ENCODE measurements at places on chromosomes 13 and 19. TPM values are rescaled to one million over a fixed set of nuclear protein-coding genes. Genes with fewer than 3 reads are reported as not detected.

The CEACAM18 gene
- total RNA-seq: not detected

DNA sequence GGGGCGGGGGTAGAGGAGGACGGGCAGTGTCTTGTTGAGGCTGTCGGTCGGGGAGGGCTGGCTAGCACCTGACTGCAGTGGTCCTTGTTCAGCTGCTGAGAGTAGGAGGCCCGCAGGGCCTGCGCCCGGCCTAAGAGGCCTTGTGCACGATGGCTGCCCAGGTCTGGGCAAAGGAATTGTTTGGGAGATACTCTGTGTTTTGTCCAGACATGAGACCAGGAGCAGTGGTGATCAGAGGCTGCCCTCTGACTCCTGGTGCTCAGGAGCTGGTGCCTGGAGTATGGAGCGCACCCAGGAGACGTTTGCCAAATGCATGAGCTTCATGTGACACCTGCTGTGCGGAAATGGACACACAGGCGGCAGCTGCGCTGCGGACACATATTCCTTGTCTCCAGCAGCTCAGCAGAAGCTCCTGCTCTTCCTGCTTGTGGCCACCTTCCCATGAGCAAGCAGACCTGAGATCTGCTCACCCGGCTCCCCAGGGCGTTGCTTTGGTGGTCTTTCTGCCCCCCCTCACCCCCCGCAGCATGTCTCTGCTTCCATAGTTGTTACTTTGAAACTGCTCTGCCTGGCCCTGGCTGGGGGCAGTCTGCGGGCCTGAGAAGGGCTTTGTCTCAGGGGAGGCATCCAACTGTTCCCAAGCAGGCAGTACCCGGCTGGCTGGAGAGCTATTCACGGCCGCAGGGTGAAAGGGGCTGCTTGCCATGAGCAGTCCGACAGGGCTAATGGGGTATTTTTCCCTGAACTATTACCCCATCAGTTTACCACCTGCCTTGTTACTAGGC lies 163.9 kb downstream of the TEX29 start:
- DNase-seq: no peak
- H3K36me3 ChIP-seq: no peaks in the 10 kb centered on the region
- H3K4me3 ChIP-seq: no peak overlapping the region
- H3K27ac ChIP-seq: no peak overlapping the region
- H3K4me1 ChIP-seq: no peaks in the 10 kb centered on the region

The DKKL1 gene
- total RNA-seq: 1.0 TPM

- no peak overlapping the region for H3K27ac ChIP-seq
- H3K27me3 ChIP-seq: no peaks in the 10 kb centered on the region
- no peak for DNase-seq
- H3K4me3 ChIP-seq: no peak overlapping the region
- H3K36me3 ChIP-seq: no peaks in the 10 kb centered on the region
Observed at GRCh38 chr13:105316731-105317130, 1218.7 kb downstream of the EFNB2 start.

The MEDAG gene
- total RNA-seq: not detected

DNA sequence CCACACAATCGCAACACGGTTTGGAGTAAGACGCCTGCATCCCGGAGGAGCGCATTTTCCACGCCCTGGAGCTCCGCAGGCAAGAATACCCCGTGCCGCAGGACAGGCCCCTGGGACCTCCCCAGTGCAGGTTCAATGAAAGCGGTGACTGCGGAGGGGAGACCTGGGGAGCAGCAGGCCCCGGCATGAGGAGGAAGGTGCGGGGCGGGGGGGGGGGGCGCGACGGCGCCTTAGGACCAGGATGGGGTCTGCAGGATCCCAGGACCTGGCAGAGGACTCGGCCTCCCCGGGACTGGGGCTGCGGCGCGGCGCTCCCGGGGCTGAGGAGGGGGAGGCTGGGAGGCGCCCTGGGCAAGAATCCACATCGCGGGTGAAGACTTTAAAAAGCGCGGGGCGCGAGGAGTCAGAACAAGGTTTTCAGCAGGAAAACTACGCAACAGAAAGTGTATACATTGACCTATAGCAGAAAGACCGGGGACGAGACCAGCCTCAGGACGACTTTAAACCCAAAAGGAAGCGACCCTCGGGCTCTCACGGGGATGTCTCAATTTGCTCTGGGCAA lies 432 bp downstream of the ZNF611 start:
- no peaks in the 10 kb centered on the region for H3K36me3 ChIP-seq
- peak overlapping the region; percentile 28 for H3K27ac ChIP-seq
- H3K4me1 ChIP-seq: peaks cover 10% of the 10 kb centered on the region
- no peak for DNase-seq

The FCER2 gene
- total RNA-seq: 0.20 TPM

The MBD3L1 gene
- total RNA-seq: not detected

The CYP2A7 gene
- not detected for total RNA-seq

DNA sequence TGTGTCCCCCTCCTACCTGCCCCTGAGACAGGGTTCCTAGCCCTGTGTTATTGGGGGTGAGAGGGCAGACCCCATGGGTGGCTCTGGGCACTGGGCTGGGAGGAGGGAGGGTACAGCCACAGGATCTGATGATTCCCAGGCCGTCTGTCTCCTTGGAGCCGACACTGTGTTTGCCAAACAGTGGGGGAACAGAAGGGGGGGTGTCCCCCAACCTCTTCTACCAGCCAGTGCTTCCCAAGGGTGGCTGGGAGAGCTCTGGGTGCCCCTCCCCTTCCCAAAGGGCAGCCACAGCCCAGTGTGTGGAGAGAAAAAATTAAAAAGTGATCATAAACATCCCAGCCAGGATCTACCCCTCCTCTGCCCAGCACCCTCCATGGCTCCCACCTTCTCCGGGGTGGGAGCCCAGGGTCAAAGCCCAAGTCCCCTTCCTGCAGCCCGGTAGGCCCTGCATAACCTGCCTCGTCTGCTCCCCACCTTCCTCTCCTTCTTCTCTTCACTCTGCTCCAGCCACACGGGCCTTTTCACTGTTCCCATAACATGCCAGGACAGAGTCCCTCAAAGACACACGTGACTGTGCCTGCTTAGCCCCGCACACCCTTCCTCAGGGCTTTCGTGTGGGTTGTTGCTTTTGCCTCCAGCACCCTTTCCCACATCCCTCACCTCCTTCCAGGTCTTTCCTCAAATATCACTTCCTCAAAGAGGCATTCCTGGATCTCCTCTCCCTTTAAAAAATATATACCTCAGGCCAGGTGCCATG lies 1.4 kb upstream of the PLIN4 start:
- no peak overlapping the region for H3K27ac ChIP-seq
- H3K4me1 ChIP-seq: peaks cover 7% of the 10 kb centered on the region
- H3K36me3 ChIP-seq: no peaks in the 10 kb centered on the region
- H3K27me3 ChIP-seq: no peaks in the 10 kb centered on the region

DNA sequence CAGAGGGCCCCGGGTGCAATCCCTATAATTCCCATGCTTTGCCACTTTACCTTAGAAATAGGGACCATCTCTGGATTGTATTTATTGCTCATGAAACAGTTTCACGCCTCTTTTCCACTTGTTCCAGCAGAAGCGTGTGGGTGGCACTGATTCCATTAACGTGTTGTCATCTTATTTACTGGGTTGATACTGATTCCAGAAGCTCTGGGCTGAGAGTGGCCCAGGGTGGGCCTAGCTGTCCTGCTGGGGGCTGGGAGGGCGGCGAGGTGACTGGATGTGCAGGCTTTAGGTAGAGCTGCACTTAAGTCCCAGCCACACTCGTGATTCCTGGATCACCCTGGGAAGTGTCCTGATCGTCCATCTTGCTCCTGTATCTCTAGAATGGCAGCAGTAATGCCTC lies 155.0 kb downstream of the TEX29 start:
- no peaks in the 10 kb centered on the region for H3K36me3 ChIP-seq
- no peaks in the 10 kb centered on the region for H3K4me1 ChIP-seq
- DNase-seq: no peak
- H3K27ac ChIP-seq: no peak overlapping the region

The ZNF761 gene
- total RNA-seq: 8.8 TPM

The TBXA2R gene
- total RNA-seq: 2.3 TPM

- no peaks in the 10 kb centered on the region for H3K4me1 ChIP-seq
- no peaks in the 10 kb centered on the region for H3K27me3 ChIP-seq
- no peak overlapping the region for H3K27ac ChIP-seq
- no peaks in the 10 kb centered on the region for H3K36me3 ChIP-seq
Observed at GRCh38 chr13:79799059-79799867, 318.3 kb downstream of the NDFIP2 start.

- no peaks in the 10 kb centered on the region for H3K27me3 ChIP-seq
- H3K27ac ChIP-seq: no peak overlapping the region
- H3K36me3 ChIP-seq: no peaks in the 10 kb centered on the region
- H3K4me3 ChIP-seq: no peak overlapping the region
Observed at GRCh38 chr13:58266271-58266670, 634.7 kb downstream of the PCDH17 start.

- H3K27ac ChIP-seq: peak within 1 kb of the TSS; percentile 94
- peak within 1 kb of the TSS; percentile 100 for H3K4me3 ChIP-seq
- peaks cover 5% of the 10 kb centered on the region for H3K36me3 ChIP-seq
- peak; percentile 90 for DNase-seq
- H3K27me3 ChIP-seq: no peaks in the 10 kb centered on the region
- H3K4me1 ChIP-seq: peaks cover 9% of the 10 kb centered on the region
Observed at GRCh38 chr19:5903624-5904351, at the start of gene NDUFA11. Gene NDUFA11 (minus strand): TSS chr19:5903790. CDS start chr19:5903708, 82 bp downstream.

DNA sequence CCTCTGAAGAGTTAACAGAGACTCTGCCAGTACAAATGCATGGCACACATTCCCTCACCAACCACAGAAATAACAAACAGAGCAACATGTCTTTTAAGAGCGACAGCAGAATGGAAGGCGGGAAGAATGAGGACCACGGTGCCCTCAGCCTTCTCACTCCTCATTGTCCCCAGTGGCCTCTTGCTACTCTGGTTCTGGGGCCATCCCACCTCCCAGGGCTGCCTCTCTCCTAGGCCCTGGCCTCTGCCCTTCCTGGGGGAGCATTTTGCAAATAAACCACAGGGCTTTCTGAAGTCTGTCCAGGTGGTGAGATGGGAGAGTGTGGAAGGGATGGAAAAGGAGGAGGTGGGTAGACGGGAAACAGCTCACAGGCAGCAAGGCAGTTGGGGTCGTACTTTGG lies 28.3 kb downstream of the CYP2B6 start:
- no peaks in the 10 kb centered on the region for H3K4me1 ChIP-seq
- no peak overlapping the region for H3K27ac ChIP-seq
- no peak for DNase-seq
- H3K27me3 ChIP-seq: peaks cover 20% of the 10 kb centered on the region

- no peaks in the 10 kb centered on the region for H3K4me1 ChIP-seq
- peaks cover 40% of the 10 kb centered on the region for H3K27me3 ChIP-seq
- no peak overlapping the region for H3K27ac ChIP-seq
- DNase-seq: no peak
- no peak overlapping the region for H3K4me3 ChIP-seq
Observed at GRCh38 chr13:30731361-30732045, 3.8 kb upstream of the ALOX5AP start.

GRCh38 chr13:95197548-95197947 lies 103.7 kb downstream of the ABCC4 start:
- no peaks in the 10 kb centered on the region for H3K4me1 ChIP-seq
- no peaks in the 10 kb centered on the region for H3K36me3 ChIP-seq
- H3K4me3 ChIP-seq: no peak overlapping the region
- DNase-seq: no peak
- no peaks in the 10 kb centered on the region for H3K27me3 ChIP-seq

GRCh38 chr13:41456768-41457588 lies at the start of gene RGCC:
Gene RGCC (plus strand): TSS chr13:41457550. CDS start chr13:41457708, 158 bp downstream.
- DNase-seq: peak; percentile 10
- peak within 1 kb of the TSS; percentile 19 for H3K27ac ChIP-seq
- no peaks in the 10 kb centered on the region for H3K36me3 ChIP-seq
- H3K4me1 ChIP-seq: peaks cover 11% of the 10 kb centered on the region
- peak within 1 kb of the TSS; percentile 47 for H3K4me3 ChIP-seq

GRCh38 chr13:45492538-45492937 lies 27.8 kb downstream of the COG3 start:
- DNase-seq: no peak
- peaks cover 19% of the 10 kb centered on the region for H3K36me3 ChIP-seq
- H3K4me3 ChIP-seq: no peak overlapping the region

GRCh38 chr13:110017379-110017778 lies 231.0 kb upstream of the IRS2 start:
- no peaks in the 10 kb centered on the region for H3K27me3 ChIP-seq
- H3K36me3 ChIP-seq: no peaks in the 10 kb centered on the region
- H3K4me1 ChIP-seq: peaks cover 48% of the 10 kb centered on the region
- peak overlapping the region; percentile 33 for H3K27ac ChIP-seq
- DNase-seq: peak; percentile 74
- H3K4me3 ChIP-seq: no peak overlapping the region

The SYT3 gene
- 4.6 TPM for total RNA-seq

DNA sequence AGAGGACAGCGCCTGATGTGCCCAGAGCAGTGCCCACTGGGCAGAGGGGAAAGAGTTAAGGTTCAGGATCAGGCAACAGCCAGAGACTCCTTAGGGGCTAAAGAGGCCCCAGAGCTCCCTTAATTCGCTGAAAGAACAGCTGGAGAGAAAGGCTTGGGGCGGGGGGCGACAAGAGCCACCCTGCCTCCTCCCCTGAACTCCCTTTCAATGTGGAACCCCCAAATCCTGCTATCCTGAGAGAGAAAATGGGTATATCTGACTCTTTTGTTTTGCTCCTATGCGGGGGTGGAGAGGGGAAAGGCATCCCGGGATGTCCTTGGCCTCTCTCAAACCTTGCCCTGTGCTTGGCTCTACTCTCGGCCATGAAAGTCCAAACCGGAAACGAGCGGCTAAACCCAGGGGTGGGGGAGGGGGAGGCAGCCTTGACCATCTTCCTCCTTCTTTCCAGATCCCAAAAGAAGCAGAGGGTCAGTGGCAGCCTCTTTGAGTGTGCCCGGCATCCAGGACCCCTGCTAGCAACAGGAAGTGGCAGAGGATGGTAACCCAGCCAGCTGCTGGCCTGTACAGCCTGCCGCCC lies 4.7 kb downstream of the PRKACA start:
- DNase-seq: no peak
- H3K27me3 ChIP-seq: no peaks in the 10 kb centered on the region
- H3K4me3 ChIP-seq: peak overlapping the region; percentile 88
- H3K36me3 ChIP-seq: no peaks in the 10 kb centered on the region
- peaks cover 24% of the 10 kb centered on the region for H3K4me1 ChIP-seq

- H3K27me3 ChIP-seq: no peaks in the 10 kb centered on the region
- H3K27ac ChIP-seq: no peak overlapping the region
- DNase-seq: no peak
- peaks cover 10% of the 10 kb centered on the region for H3K4me1 ChIP-seq
- peaks cover 3% of the 10 kb centered on the region for H3K36me3 ChIP-seq
Observed at GRCh38 chr19:48244281-48244680, 11.4 kb downstream of the CARD8 start.

DNA sequence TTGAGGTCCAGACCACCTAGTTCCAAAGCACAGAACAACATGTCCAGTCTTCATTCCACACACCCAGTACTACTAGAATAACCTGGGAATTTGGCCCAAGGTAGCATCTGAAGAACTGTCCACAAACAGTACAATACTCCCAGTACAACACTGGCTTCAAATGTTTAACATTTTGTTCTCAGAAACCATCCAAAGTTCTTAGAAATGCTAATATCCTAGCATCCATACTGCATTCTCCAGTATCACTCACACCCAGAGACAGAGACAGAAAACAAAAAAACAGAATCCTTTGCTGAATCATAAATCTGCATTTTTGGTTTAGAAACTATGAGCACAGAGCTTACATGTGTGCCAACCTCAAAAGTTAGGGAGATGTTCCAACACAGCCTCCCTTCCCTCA lies 490.8 kb downstream of the FOXO1 start:
- H3K4me1 ChIP-seq: peaks cover 8% of the 10 kb centered on the region
- H3K36me3 ChIP-seq: no peaks in the 10 kb centered on the region
- H3K4me3 ChIP-seq: no peak overlapping the region
- no peaks in the 10 kb centered on the region for H3K27me3 ChIP-seq
- DNase-seq: no peak

The GSK3A gene
- total RNA-seq: 57.2 TPM

GRCh38 chr13:27004326-27004725 lies 167.3 kb downstream of the USP12 start:
- H3K4me1 ChIP-seq: peaks cover 21% of the 10 kb centered on the region
- DNase-seq: no peak
- H3K36me3 ChIP-seq: no peaks in the 10 kb centered on the region
- no peak overlapping the region for H3K27ac ChIP-seq
- no peak overlapping the region for H3K4me3 ChIP-seq

The ATXN8OS gene
- not detected for total RNA-seq

The DGKH gene
- 9.2 TPM for total RNA-seq
